ENCODE measurements at places on chromosomes 5 and 9.

GRCh38 chr5:87103616-87104287 lies 163.9 kb upstream of the RASA1 start:
- no peak for DNase-seq

- DNase-seq: no peak
These were observed 16.2 kb upstream of the SSBP2 start for GRCh38 chr5:81767097-81767496.

- no peak for DNase-seq
These were observed 29.6 kb downstream of the KCNIP1 start for GRCh38 chr5:170533383-170533782.

DNA sequence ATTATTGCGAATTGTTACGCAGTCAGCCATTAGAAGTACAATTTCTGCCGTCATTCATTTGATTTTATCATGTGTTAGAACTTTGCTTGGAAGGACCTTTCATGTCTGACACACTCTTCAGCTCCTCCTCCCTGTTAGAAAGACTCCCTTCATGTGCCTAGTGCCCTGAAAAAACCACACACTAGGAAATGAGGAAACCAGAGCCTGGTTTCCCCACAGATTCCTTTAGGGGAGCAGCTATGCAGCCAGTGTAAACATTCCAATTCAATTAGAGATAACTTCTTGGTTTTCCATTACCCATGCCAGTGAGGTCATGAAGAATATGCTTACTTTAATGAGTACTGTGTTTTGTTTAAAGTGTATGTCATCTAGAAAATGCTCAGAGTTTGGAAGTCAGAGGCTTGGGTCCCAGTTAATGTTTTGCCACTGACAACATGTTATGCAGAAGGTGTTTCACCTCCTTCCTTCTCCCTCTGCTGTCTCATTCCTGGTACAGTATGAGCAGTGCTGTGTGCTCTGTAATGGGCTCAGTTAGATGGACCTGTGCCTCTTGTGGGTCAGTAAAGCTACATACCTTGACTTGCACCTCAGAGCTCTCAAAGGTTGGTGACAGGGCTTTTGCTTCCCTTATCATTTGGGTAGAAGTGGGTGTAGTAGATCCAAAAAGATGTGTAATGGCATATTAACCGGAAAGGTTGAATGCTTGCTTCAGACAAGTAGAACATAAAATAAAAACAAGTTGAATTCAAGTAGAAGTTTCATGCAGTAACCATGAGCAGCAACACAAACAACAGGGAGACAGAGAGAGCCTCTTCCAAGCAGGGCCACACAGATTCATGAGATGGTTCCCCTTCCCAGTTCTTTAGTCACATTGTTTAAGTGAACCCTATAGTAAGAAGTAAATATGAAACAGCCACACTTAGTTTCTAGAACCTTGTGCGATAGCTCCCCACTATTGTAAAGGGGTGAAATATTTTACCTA lies 52.6 kb upstream of the TNFAIP8 start:
- DNase-seq: no peak

DNA sequence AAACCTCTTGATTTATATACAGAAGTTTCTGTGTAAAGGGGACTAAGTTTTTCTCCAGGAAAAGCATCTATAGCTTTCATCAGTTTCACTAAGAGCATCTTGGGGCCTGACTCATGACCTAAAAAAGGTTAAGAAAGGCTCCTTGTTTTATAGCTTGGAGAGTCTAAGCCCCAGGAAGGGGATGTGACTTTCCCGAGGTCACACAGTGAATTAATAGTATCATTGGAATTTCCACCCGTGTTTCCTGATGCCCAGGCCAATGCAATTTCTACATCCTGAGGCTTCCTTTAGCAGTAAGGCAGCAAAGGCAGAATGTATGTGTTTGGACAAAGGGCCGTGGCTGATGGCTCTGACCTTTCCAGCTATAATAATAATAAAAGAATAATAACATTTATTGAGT lies 8.6 kb downstream of the MORN5 start:
- no peak for DNase-seq
